ENCODE measurements at places on chromosomes 13 and 19.

DNA sequence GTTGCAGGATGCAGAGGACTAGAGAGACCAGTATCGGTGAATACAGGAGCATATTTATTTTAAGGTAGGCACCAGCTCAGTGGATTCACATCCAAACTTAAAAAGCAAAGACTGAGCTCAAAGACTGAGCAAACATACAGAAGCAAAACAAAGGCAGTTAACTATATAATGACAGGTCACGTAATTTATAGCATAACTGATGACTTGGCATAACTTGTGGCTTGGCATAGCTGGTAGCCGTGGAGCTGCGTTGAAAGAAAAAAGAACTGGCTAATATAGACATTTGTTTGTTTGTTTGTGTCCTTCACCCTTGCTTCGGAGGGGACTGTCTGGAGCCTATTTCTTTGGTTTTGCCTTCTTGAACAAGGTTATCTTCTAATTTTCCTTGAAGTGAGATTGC, 33.7 kb downstream of the ZNF493 start:
- DNase-seq, result no peak

DNA sequence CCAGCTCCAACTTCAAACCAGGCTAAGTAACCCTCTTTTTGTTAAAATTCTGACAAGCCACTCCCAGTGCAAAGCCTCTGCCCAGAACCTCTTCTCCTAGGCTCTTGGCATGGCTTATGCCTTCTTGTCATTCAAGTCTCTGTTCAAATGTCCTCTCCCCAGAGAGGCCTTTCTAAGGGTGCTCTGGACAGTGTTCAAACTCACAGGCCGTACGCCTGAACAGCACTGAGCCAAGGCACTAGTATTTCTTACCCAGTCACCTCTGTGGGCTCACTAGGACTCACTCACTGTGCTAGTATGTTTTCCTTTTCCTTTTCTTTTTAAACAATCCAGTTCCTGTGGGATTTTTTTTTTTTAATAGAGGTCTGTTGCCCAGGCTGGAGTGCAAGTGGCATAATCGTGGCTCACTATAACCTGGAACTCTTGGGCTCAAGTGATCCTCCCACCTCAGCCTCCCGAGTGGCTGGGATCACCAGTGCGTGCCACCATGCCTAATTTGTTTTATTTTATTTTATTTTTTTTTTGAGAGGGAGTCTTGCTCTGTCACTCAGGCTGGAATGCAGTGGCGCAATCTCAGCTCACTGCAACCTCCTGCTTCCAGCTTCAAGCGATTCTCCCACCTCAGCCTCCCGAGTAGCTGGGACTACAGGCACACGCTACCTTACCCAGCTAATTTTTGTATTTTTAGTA, 2.3 kb upstream of the ASF1B start:
- no peak for DNase-seq

DNA sequence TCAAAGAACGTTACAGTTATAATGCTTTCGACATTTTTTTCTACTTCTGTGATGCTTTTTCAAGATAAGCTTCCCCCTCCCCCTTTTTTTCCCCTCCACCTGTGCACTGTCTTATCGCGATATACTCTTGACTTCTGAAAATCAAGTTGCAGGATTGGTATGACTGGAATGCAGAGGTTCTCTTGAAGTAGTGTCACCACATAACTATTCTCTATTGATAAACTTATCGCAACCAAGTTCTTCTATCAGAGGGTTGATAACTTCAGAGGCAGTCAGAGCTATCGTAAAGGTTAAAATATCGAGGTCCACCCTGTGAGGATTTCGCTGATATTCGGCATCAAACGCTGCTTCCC, 820 bp downstream of the EID2 start:
- DNase-seq, result no peak

GRCh38 chr13:43831088-43831487, 44.3 kb upstream of the ENOX1 start:
- DNase-seq, result no peak

DNA sequence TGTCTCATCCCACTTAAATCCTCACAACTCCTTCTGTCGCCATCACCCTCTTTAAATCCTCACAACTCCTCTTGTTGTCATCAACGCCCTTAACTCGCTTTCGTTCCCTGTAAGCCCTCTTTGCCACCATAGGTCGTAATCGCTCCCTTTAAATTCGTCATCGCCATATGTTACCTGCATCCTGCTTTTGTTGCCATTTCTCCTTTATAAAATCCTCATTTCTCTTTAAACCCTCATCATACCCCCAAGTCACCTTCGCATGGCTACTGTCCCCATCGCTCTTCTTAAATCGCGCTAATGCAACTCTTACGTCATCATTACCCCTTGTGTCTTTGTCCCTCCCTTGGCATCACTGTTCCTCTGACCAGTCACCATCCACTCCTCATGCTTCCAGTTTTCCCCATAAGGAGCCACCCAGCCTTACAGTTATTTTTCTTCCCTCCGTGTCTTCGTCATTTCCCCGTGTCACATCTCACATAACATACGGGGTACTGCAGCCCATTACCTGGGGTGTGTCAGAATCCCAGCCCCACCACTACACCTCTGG, 539 bp downstream of the PLD3 start:
- no peak for DNase-seq

GRCh38 chr13:104416973-104417372, 1350.8 kb upstream of the SLC10A2 start:
- DNase-seq, result no peak

- DNase-seq, result no peak
These were observed 18.2 kb upstream of the AKAP8 start for GRCh38 chr19:15397782-15398181.

- no peak for DNase-seq
These were observed 47.1 kb upstream of the MAP3K10 start for GRCh38 chr19:40144151-40144550.

GRCh38 chr19:16571822-16572331, 338 bp downstream of the SLC35E1 start:
- no peak for DNase-seq

DNA sequence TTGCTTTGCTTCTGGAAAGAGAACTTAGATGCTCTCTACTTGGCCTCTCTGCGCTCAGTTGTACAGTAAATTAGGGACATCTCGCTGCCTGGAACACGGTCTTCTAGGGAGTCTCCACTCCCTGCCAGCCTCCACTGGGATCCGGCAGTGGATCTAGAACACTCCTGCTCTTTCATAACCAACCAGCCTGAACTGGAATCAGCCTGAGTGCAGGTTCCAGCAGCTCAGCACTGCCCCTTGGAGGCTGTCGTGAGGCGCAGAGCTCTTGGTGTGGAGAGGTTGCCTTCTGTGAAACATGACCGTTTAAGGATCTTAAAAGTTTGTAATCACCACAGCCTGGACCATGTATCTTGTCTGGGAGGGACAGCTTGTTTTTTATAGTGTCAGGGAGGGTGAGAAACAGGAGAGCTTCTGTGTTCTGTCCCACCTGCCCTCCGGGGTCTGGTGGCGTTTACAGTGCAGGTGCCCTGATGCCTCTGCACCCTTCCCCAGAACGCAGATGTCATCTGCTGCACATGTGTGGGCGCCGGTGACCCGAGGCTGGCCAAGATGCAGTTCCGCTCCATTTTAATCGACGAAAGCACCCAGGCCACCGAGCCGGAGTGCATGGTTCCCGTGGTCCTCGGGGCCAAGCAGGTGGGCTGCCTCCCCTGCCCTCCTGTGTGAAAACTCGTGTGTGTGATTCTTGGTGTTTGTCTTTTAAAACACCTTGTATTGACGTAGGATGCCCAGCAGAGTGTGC, 24.8 kb downstream of the UPF1 start:
- no peak for DNase-seq

DNA sequence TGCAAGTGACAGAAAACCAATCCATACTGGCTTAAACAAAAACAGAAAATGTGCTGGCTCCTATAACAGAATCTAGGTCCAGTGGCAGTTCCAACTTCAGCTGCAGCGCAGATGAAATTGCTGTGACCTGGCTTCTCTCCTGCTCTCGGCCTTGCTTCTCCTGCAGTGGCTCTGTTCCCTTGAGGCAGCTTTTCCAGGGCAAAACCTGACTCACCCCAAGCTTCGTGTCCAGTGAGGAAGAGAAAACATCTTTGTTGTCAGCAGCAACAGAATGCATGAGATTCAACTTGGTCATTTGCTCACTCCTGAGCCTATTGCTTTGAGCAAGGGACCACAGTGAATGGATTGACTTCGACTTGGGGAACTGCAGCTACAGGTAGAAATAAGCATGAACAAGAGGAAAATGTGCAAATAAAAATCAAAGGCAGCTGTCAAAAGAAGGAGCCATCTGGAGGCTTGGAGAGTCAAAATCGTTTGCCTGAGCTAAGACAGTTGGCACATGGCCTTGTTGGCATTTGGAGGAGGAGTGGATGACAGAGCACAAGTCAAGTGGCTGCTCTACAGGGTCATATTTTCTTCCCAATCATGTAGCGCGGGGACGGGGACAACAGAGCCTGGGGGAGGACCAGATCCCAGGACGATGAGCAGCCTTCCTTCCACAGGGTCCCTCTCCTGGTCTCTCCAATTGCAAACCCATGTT, 523.4 kb downstream of the FGF9 start:
- DNase-seq, result no peak

DNA sequence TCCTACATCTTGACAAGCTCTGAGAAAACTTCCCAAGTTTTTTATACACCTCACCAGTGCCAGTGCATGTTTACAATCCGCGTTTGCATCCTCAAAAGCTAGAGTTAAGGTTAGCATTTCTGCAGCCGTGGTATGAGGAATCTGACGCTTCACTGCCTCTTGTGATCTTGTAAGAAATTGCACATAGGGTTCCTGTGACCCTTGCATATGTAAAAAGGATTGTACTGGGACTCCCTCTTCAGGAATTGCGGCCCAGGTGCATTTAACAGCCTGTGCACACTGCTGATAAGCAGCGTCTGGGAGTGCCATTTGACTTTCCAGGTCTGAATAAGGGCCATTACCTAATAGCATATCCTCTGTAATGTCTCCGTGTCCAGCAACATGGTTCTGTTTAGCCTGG, 15.3 kb downstream of the FPR3 start:
- DNase-seq, result no peak

DNA sequence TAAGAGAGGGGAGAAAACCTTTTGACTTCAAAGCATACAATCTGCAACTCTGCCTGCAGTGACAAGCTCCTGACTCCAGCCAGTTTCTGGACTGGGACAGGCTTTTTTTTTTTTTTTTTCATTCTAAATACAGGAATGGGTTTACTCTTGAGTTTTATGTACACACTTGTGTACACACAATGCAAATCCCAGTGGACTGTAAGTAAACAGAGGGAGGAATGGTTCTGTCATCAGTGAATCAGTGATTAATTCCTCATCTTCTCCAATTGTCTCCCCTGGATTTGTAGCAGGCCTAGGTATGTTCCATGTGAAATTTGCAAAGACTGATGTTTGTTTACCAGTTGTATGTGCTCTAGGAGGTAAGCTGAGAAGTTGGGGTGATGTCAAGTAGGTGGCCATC, 184.8 kb downstream of the SHISA2 start:
- no peak for DNase-seq

- DNase-seq, result no peak
These were observed 49.6 kb upstream of the DIAPH3 start for GRCh38 chr13:60213236-60213744.

DNA sequence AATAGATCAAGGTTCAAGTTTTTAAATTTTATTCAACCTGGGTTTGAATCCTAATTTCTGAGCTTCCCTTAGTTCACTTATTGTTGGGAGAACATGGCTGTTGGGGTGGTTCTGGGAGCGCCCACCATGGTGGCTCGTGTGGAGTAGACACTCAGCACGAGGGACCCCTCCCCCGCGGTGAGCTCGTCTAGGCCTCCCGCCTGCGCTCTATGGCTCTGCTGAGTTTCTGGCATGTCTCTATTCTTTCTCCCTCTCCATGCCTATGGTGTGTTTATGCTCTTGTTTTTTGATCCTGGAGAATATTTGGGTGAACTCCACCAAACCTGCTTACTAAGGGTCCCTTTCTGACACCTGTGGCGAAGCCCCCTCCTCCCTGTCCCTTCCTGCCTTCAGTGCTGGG, 1.6 kb upstream of the EPN1 start:
- no peak for DNase-seq

DNA sequence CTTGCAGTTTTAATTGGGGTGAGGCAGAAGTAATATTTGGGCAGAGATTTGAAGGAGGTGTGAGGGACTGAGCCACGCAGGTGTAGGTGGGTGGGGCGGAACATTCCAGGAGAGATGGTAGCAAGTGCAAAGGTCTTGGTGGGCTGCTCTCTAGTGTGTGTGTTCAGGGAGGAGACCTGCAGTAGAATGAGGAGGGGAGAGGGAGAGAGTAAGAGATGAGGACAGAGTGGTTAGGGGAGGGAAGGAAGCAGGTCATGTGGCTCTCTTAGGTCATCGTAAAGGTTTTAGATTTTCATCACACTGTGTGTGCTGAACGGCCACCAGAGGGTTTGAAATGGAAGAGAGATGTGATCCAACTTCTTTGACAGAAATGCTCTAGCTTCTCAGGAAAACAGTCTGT, 33.5 kb downstream of the WASF3 start:
- no peak for DNase-seq

- DNase-seq, result no peak
These were observed 18.7 kb upstream of the B3GNT3 start for GRCh38 chr19:17775991-17776803.

- DNase-seq, result no peak
These were observed 22.8 kb upstream of the UPF3A start for GRCh38 chr13:114258589-114258988.

DNA sequence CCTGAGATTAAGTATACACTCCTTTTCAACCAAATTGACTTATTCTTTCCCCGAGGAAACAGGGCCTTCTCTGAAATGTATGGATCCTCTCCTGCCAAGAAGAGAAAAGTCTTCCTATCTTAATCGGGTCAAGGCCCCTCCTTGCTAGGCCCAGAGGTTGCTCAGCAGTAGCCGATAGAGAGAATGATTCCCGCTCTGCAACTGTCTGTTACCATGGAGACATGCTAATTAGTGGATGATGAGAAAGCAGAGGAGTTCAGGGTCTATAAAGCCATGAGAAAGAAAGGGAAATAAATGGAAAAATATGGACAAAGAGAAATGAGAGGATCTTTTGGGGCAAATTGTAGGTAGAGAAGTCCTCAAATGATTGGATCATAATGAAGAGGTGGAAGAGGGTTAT, 103.5 kb downstream of the POU4F1 start:
- no peak for DNase-seq

GRCh38 chr13:79289571-79289970, 116.5 kb downstream of the RBM26 start:
- DNase-seq, result no peak

DNA sequence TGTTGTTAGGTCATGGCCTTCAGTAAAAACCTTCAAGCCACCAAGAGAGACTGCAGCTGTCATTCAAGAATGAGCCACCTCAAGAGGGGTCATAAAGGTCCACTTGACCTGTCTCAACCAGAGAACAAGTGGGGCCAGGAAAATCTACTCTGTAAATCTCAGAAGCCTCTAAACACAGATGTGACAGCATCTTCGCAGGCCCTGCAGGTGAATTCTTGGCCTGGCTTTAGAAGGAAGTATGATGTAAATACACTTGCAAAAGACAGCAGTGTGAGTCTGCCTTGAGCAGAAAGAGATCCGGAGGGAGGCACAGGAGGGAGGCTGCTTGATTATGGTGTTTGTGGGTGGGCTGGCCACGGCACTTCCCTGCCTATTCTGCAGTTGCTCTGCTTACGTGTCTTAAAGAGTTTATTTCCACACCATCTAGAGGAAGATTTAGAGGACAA, 1082.9 kb downstream of the UQCRFS1 start:
- DNase-seq, result no peak

- no peak for DNase-seq
These were observed 685 bp downstream of the GMFG start for GRCh38 chr19:39335168-39335548.

- no peak for DNase-seq
These were observed 20.0 kb downstream of the ENOX1 start for GRCh38 chr13:43766725-43767124.
